SK-MEL-5 (cell line): ENCODE measurements at places on chromosomes 2 and 18. TPM values are rescaled to one million over a fixed set of nuclear protein-coding genes. Genes with fewer than 3 reads are reported as not detected.

DNA sequence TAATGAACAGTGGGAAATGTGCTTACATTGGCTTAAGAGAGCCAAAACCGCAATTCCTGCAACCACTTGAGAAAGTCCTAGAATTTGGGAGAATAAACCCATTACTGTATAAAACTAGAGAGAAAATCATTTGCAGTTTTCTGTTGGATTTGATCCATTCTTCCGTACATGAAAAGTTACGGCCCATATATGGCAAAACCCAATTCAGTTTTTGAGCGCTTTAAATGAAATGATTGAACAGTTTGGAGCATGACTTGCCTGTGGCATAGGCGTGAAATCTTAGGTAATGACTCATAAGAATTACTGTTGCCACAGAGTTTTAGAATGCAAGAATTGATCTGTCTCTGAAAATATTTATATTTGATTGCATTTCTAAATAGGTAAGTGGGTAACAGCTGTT lies 52.0 kb downstream of the PHLPP1 start:
- no peak for DNase-seq

DNA sequence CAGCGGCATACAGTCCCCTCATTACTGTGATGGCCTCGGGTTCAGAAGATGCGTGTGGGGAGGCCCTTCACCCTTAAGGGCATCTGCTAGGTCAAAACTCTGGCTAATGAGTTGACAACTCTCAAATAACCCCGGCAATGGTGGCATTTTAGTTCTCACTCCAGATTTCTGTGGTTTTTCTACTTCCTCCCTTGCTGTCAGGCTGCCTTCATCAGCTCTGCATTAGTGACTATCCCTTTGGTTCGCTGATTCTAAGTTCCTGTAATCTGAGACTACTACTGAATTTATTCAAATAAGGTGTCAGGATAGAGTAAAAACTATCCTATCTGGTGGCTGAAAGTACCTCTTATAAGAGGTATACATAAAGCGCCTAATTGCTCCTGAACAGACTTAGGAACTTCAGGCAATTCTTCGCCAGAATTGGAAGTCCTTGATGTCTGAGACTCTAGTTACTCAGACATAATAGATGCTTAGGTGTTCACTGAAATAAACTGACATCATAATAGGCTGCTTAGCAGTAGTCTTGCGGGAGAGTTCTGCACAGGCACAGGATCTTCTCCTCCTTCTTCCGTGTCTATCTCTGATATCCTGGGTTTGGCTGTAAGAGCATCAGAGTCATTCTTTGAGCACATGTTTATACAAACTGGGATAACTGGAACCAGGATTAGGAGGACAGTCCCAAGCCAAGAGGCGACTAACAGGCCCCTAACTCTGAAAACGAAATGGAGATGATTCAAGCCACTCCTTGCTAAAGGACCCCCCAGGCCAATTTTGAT lies 194.5 kb downstream of the DNER start:
- DNase-seq: no peak

- no peak for DNase-seq
These were observed 132.0 kb downstream of the EML6 start for GRCh38 chr2:54855434-54855833.

- DNase-seq: no peak
These were observed 44.3 kb upstream of the NEUROD1 start for GRCh38 chr2:181724662-181725061.

- DNase-seq: no peak
These were observed 235.2 kb downstream of the DYSF start for GRCh38 chr2:71688530-71688929.

- DNase-seq: no peak
These were observed 190.8 kb downstream of the TMEM18 start for GRCh38 chr2:486371-486770.

GRCh38 chr2:219719521-219719920 lies 92.1 kb downstream of the SLC4A3 start:
- DNase-seq: no peak

GRCh38 chr2:33358878-33359277 lies 117.6 kb upstream of the RASGRP3 start:
- no peak for DNase-seq

HJURP gene
- total RNA-seq: 21.7 and 25.0 TPM in 2 replicates

TXNDC2 gene
- not detected in 2 replicates for total RNA-seq

MRO gene
- 3.1 and 5.5 TPM in 2 replicates for total RNA-seq
